ENCODE measurements at places on chromosomes 6 and 20.

DNA sequence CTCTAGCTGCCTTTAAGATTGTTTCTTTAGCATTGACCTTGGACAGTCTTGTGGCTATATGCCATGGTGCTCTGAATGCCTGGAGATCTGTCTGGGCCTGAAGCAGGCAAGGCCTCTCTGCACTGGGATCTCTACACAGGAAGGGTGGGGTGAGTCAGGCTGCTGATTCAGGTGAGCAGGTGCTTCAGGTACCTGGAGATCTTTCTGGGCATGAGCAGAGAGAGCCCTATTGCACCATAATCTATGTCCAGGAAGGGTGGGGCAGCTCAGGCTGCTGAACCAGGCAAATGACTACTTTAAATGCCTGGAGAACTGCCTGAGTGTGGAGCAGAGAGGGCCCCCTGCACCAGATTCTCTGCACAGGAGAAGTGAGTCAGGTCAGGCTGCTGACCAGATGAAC lies 94.5 kb downstream of the TPBG start:
- no peak for DNase-seq

DNA sequence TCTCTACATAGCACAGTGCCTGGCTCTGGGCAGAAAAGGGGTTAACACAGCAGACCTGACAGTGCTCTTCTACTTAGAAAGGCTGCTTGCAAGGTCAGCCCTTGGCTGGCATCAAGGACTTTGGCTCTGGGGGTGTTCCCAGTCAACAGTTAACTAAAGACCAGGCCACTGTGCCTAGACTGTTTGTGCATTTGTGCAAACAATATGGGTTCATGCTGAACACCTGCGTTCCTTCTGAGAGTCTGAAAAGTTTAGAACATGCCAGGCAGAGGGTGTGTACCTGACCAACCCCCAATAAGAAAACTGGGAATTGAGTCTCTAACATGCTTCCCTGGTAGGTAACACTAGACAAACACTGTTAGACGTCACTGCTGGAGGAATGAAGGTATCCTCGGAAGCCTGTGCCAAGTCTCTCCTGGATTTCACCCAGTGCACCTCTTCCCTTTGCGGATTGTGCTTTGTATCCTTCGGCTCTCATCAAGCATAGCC lies 110.7 kb downstream of the PDE10A start:
- DNase-seq = no peak

DNA sequence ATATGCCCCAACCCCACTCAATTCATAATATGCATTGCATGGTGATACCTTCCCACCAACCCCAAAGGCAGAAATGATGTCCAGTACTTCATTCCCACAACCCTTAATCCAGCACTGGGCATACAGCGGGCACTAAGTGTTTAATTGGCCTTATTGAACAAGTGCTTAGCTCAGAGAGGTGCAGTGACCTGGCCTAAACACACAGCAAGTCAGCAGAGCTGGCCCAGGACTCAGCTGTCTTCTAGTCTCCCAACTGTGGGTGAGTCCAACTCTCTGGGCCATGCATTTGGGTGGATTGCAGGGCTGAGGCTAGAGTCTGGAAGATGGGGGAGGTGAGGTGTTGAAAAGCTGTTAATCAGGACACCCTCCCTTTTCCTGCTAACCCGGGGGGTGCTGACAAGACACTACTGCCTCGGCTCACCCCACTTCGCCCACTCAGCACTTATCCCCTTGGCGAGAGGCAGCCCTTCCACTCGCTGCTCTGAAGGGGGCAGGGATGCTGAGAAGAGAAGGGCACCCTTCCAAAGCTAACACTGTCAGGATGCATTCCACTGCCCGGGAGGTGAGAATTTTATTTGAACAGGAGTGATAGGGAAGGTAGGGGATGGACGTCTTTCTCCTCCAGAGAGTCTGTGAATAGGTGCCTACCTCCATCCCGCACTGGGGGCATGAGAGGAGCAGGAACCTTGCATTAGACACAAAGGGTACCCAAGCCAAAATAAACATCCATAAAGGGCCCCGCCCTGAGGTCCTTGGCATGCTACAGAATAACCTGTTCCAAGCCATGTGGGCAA lies 14.2 kb downstream of the KCNK5 start:
- peak; percentile 12 for DNase-seq

DNA sequence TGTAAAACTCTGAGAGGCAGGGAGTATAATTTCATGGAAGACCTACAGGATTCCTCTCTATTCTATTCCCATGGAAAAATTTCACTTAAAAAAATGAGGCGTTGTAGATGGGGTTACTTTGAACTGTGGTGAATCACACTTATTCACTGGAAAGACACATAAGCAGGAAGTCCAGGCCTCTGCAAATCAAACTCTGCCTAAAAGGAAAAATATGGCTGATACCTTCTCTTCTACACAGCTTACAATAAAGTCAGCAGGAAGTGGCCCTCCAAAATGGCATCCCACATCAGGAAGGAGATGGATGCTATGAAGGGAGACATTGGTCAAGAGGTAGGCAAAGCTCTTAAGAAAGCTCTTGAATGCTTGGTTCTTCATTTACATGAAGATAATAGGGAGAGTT lies 115.9 kb downstream of the FYN start:
- DNase-seq = no peak

- no peak for DNase-seq
Observed at GRCh38 chr6:33834401-33835392, 30.9 kb upstream of the MLN start.

GRCh38 chr6:14985366-14985765 lies 260.5 kb upstream of the JARID2 start:
- DNase-seq = no peak

DNA sequence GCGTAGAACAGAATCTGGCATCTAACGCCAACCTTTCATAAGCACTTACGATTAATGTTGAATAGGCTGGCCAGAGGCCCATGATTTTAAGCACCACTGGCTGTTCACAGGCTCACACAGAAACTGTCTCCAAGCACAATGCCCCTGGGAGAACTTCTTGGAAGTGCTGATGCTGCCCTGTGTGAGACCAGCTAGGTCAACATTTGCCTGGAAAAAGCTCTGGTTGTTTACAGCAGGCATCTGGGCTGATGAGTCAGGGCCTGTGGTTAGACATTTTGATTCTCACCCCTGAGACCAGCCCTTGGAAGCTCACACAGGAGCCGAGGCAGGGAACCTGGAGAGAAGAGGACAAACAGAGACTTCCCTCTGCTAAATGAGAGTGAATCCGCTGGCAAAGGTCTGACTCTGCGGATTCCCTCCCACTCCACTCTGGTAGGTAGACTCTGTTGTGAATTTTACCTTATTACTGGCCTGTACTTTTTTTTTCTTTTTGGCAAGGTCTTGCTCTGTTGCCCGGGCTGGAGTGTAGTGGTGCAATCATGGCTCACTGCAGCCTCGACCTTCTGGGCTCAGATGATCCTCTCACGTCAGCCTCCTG lies 6.8 kb upstream of the SULF2 start:
- DNase-seq = no peak

DNA sequence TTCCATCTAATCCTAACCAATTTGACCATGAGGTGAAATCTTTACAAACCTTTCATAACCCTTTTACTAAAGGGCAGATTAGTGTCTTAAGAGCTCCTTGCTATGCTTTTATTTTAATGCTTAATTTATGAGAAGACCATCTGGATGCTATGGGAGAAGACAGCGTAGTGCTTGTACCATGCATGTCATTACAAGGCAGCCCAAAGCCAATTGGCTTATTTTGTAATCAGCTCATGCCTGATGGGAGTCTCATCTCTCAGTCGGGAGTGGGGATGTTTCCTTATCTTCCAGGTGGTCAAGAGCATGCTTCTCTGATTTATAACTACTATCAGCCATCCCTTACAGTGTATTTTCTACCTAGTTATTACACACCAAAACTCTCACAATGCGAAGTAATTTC lies 304.7 kb downstream of the FARS2 start:
- no peak for DNase-seq

DNA sequence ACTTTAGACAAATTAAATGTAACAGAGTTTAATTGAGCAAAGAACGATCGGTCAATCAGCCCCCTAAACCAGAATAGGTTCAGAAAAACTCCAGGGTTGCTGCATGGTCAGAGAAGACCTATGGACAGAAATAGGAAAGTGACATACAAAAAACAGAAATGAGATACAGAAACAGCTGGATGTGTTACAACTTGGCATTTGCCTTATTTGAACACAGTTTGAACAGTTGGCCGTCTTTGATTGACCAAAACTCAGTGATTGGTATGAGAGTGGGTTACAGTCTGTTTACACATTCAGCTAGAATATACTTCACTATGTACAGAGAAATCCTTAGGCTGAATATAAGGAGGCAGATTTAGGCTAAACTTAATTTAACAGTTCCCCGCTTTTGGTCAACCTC lies 19.9 kb downstream of the SRSF6 start:
- no peak for DNase-seq

DNA sequence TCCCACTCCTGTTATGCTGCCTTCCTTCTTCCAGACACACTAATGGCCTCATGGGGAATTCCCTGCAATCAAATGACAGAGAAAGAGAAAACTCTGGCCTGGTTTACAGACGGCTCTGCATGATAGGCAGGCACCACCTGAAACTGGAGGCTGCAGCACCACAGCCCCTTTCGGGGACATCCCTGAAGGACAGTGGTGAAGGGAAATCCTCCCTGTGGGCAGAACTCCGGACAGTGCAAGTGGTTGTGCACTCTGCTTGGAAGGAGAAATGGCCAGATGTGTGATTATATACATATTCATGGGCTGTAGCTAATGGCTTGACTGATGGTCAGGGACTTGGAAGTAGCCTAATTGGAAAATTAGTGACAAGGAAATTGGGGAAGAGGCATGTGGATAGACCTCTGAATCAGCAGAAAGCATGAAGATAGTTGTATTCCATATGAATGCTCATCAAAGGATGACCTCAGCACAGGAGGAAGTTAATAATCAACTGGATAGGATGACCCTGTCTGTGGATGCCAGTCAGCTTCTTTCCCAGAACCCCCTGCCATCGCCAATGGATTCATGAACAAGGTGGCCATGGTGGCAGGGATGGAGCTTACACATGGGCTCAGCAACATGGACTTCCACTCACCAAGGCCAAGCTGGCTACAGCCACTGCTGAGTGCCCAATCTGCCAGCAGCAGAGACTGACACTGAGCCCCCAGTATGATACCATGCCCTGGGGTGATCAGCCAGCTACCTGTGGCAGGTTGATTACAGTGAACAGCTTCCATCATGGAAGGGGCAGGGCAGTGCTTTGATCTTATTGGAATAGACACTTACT lies 44.5 kb upstream of the VSX1 start:
- no peak for DNase-seq

DNA sequence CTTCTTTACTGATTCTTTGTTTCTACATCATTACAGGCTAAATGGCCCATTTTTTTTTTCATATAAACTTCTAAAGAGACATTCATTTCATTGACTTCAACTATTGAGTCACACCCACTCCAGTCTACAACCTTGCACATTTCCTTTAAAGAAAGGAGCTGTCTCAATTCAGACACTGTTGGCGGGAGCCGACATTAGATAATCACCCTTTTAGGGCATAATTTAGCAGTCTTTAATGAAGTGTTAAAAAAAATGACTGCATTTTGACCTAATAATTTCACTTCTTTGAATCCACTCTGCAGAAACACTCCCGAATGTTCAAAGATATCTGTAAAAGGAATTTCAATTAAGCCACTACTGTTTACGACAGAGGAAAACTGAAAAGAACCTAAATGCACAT lies 1.5 kb downstream of the EPM2A start:
- no peak for DNase-seq

DNA sequence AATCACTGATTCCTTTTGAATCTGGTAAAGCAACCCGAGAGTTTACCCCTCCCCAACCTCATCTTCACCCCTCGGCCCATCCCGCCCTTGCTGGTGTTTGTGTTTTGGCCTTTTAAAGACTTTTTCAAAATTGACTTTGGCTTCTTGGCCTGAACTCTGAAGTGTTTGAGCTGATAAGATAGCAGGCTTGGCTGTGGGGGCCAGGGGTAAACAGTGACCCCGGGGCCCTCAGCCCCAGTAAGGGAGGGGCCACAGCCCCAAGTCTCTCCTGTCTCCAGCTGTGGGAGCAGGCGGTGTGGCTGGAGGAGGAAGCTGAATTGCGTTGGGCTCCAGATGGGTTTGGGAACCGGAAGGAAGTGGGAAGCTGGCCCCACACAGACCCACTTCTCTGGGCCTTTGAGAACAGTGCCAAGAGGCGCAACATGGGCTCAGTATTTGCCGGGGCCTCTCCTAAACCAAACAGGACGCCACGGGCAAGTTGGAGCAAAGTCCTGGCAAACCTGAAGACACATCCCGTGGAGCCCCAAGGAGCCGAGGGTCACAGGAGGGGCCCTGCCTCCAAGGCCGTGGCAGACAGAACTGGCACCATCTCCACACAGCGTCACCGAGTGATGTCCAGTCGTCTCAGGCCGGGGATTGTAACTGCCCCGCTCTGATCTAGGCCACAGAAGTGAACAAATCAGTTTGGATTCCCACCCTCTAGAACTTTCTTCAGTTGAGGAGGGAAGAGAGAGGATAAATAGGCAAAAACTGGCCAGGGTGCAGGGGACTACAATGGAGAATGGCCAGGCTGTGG lies 54.3 kb upstream of the PTPN1 start:
- no peak for DNase-seq

Measured in COR-L47 (cell line).